ENCODE measurements at places on chromosomes 6 and 20.

DNA sequence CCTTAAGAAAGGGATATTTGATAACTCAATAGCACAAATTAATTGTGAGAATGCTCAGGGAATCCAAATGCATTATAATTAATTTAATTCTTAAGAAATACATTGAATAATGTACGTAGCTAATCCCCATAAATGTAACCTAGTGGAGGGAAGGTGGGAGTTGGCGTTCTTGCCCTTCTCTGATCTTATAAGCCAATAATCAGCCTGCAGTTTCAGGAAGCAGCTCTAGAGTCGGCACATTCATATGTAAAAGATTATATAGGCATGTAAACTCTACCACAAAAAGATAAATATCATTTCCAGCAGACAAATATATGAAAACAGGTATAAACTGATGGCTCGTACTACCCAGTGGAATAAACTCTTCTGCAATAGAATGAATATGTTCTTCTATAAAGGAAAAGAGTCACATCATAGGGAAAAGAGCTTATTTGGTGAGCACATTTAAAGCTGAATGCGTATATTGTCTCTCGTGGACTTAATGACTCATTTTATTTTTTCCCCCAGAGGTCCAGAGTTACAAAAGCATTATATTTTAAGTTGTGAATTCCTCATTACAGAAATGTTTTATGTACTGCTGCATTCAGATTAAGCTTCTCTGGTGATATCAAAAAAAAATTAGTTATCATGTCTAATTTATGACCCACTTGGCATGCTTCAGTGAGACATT lies 112.2 kb downstream of the TFAP2A start:
- no peak for DNase-seq

DNA sequence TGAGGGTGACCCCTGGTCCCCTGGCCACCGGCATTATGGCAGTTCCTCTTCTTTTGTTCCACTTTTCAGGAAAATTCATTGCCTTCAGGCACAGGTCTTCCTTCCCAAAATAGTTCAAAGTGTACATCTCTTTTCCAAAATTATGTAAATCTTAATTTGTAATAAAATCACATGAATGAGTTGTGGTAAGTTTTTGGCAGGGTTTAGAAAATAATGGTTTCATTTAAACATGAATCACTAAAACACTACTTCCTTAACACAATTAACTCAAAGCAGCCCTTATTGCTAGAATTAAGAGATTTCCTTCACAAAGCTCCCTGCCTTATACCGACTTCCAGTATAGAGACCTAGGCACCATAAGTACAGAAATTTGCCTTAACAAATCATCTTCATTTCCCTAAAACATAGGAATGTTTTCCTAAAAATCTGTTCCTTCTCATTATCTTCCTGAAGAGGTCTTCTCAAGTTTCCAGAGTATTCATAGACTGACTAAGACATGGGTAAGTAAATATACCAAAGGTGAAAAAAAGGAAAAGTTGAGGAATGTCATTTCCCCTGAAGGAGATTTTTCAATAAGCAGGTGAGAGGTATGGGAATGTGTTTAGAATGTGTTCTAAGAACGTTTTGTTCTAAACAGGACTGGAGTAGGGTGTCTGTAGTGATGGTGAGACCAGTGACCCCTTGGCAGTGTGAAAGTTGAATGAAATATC lies 148.2 kb upstream of the CITED2 start:
- DNase-seq, result no peak

- DNase-seq, result no peak
These were observed 560 bp downstream of the YTHDF1 start for GRCh38 chr20:63215101-63216040.

DNA sequence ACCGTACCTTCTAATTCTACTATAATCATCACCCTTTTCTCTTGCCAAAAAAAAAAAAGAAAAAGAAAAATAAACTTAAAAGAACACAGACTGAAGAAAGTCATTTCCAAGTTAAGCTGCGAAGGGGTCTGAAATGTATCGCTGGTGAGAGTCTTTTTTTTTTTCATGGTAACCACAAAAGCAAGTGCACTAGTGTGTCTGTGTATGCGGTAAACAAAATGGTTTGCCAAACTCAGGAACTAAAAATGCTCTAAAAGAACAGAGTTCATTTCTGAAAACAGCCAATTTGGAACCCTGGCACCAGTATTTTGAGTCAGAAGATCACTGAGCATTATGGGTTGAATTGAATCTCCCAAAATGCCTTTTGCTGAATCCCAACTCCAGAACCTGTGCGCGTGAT lies 46.6 kb downstream of the CDH4 start:
- DNase-seq, result no peak

- DNase-seq, result no peak
These were observed 55.9 kb downstream of the TBC1D7 start for GRCh38 chr6:13272131-13273046.

DNA sequence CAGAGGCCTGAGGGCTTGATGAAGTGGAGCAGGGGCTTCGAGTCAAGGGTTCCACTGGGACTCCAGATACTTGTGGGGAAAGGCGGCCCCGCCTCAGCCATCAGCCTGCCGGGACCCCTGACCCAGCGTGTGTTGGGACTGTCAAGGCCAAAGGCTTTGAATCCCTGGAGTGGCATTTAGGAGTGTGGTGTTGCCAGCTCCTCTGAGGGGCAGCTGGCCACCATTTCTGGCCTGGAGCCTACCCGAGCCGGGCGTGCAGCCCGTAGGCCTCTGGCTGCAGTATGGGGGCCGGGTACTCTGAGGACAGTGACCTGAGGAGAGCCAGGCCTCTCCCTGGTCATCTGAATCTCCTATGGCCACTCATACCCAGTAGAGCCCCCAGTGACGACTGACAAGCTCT lies 40.0 kb downstream of the RRBP1 start:
- no peak for DNase-seq

- no peak for DNase-seq
These were observed 2.8 kb downstream of the HMGA1 start for GRCh38 chr6:34239500-34239825.

DNA sequence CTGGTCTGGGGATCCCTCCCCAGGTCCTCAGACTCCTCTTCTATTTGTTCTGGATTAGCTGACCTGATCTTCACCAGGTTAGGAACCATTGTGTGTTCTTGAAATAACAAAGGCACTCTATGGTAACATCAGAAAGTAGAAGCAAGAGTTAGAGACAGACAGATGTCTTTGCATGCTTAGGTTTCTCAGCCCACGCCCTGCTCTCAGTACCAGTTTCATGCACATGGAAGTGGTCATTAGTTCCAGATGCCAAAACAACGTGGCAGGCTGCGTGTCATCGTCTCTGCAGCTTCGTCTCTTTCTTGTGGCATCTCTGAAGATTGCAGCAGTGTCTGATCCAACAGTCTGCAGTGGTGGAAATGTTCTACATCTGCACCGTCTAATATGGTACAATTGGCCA lies 89.4 kb downstream of the PACRG start:
- no peak for DNase-seq

- DNase-seq, result peak; percentile 76
These were observed 7.2 kb downstream of the HLA-DMB start for GRCh38 chr6:32933661-32934085.

- no peak for DNase-seq
These were observed 133.4 kb upstream of the KCNG1 start for GRCh38 chr20:51156041-51156982.

- DNase-seq, result no peak
These were observed 8.5 kb upstream of the PACSIN1 start for GRCh38 chr6:34457382-34457741.

GRCh38 chr6:5782783-5783547 lies 223.8 kb downstream of the NRN1 start:
- no peak for DNase-seq

DNA sequence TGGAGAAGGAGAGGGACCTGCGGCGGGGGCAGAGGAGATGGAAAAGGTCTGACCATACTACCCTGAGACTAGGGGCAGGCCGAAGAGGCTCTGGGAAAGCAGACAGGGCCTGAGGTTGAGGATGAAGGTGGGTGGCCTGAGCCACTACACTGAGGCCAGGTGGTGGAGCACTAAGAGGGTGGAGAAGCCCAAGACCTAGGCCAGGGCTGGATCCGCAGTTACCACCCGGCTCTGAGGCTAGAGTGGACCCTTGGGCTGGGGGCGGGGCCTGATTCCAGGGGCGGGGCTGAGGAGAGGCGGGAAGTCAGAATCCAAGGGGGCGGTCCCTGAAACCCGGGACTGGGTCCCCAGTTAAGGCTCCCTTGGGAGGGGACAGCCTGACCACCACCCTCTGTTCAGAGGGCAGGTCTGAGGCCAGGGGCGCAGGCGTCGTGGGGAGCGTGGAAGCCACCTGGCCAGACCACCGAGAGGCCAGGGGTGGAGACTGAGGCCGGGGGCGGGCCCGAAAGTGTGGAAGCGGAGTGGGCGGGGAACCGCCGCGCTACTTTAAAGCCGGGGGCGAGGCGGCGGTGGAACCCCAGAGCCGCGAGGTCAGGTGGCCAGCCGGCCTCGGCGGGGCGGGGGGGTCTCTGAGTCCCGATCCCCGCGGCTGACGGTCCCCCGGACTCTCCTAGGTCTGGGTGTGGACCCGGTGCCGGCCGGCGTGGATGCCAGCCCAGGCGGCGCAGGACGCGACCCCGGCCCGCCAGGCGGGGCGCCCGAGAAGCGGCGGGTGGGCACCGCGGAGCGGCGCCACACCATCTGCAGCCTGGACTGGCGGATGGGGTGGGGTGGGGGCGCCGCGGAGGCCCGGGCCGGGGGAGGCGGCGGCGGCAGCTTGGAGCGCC lies 8.3 kb downstream of the CCM2L start:
- DNase-seq, result peak; percentile 51

- DNase-seq, result no peak
These were observed 141.2 kb downstream of the NRN1 start for GRCh38 chr6:5865506-5866031.

GRCh38 chr6:164247106-164247505 lies 832.6 kb downstream of the QKI start:
- no peak for DNase-seq

- DNase-seq, result no peak
These were observed 2.9 kb downstream of the RXRB start for GRCh38 chr6:33197431-33198048.

DNA sequence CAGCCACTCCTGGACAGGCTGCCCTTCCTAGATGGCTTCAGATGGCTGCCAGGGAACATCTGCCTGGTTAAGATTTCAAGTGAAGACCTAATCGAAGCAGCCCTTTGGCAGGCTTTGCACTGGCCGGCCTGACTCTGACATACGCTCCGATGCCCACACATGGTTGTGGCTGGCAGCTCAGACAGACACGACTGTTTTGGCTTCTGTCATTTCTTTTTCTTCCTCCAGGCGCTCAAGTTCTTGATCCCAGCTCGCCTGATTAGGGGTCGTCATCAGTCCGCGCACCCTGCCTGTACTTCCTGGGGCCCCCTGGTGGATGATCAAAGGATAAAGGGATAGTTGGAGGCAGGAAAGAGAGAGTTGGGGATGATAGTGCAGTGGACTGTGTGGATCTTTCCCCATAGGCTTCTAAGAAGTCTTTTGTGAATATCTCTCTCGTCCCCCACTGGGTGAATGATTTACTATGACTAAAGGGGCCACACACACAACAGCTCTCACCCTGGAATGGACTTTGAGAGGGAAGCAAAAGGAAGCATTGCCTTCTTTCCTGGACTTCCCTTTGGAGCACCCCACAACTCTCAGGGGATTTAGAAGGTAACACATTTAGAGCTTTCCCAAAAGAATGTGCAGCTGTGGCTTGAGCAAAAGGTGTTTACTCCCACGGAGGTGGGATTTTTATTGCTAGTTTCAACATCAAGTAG lies 21.4 kb upstream of the TRAM2 start:
- DNase-seq, result no peak

DNA sequence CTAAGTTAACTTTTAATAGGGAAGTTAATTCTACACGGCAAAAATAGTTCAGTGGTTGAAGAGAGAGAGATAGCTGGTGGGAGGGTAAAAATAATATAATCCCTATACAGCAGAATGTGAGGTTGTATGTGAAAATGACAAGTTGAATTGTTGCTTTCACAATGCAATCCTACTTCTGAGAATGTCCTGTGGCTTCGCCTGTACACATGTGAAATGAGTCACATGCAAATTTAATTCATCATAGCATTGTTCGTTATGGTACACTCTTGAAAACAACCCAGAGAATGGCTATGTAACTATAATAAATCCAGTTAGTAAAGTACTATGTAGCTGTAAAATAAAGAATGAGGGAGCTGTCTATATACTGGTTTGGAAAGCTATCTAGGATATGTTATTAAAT lies 46.0 kb upstream of the HINT3 start:
- no peak for DNase-seq

DNA sequence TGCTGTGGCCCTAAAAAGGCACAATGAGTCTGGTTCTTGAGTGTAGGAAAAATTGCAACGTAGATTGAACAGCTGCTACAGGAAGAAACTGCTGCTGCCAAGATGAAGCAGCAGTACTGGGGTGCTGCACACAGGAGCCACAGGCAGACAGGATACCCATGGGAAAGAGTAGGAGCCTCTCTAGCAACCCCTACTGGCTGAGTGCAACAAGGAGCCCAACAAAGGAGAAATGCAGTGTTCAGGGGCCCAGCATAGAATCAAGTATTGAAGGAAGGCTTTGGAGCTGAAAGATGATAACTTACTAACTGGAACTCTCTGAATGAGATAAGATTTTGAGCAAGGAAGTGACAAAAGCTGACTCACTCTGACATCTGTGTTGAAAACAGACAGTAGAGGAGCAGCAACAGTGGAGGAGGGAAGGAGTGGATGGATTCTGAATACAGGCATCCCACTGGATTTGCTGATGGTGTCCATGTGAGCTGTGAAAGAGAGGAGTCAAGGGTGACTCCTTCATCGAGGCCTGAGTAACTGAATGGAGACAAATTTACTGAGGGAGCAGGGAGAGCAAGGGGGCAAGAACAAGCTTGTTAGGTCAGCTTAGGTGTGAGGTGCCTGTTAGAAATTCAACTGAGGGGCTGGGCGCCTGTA lies 534.7 kb upstream of the JARID2 start:
- DNase-seq, result peak; percentile 34

- no peak for DNase-seq
These were observed 2.2 kb upstream of the NNAT start for GRCh38 chr20:37518606-37519507.

DNA sequence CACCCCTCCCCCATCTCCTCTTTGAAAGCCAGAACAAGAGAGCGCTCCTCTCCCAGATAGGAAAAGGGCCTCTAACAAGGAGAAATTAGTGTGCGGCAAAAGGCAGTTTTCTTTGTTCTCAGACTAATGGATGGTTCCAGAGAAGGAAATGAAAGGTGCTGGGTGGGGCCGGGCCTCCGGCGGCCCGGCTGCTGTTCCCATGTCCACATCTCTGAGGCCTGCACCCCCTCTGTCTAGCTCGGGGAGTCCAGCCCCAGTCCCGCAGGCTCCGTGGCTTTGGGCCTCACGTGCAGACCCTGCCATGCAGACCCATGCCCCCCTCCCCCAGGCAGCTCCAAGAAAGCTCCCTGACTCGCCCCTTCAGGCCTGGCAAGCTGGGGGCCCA lies 35.8 kb upstream of the MRGBP start:
- DNase-seq, result no peak

- DNase-seq, result no peak
These were observed 55.3 kb upstream of the ADTRP start for GRCh38 chr6:11833626-11834592.

All from activated CD4-positive, alpha-beta T cell treated with anti-CD3 and anti-CD28 coated beads, Interleukin-2, amount 50 U/mL, for 4 hours (primary cell).